Activated CD4-positive, alpha-beta memory T cell treated with anti-CD3 and anti-CD28 coated beads for 36 hours (primary cell): ENCODE measurements at places on chromosomes 2 and 18. TPM values are rescaled to one million over a fixed set of nuclear protein-coding genes. Genes with fewer than 3 reads are reported as not detected.

DNA sequence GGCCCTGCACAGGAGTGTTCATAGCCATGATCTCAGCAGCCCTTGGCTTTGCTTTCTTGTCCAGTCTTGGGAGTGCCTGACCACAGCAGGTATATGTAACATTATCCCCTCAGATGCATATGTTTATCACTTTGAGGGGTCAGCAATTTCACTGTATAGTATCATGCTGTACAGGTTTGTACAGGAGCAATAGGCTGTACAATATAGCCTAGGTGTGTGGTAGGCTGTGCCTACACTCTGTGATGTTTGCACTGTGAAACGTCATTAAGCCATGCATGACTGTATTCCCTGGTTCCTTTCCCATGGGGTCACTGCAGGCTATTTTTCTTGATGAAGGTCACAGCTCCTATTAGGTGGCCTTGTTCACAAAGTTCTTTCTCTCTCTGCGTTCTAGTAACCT is 4.7 kb upstream of the IL36G start:
- no peak for DNase-seq

DNA sequence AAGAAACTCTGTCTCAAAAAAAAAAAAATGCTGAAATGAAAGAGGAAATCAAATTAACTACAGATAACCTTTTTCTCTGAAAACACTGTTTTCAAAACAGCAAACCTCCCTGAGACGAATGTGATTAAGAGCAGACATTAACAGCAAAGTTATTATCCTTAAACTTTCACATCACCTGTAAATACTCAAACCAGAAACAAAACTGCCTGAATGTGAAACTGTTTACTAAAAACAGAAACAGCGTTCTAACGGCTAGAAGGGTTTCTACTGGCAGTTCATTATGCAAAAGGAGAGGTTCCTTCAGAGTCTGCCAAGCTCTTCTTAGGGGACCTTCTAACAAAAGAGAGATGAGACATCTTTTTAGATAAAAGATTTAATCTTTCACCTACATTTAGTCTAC is 45.9 kb downstream of the PNO1 start:
- no peak for DNase-seq

- DNase-seq: no peak
Observed at GRCh38 chr2:217220228-217221013, 360.6 kb upstream of the TNP1 start.

- DNase-seq: no peak
Observed at GRCh38 chr18:46867367-46868143, 49.8 kb downstream of the PIAS2 start.

DNA sequence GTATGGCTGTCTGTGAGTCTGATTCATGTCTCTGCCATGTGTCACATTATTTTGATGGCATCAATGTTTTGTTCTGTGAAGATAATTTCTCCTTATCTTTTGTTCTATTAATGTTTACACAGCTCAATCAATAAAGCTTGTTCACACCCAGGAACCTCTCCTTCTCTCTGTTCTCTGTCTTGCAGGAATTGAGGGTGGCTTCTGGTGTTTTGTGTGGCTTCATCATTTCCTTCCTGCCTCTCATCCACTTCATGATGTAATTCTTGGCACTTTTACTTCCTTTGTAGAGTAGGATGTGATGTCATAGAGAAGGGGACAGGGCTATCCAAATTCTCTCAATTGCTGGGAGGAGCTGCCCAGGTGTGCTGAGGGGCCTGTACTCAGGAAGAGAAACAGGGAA is 27.2 kb downstream of the ASXL3 start:
- no peak for DNase-seq

DNA sequence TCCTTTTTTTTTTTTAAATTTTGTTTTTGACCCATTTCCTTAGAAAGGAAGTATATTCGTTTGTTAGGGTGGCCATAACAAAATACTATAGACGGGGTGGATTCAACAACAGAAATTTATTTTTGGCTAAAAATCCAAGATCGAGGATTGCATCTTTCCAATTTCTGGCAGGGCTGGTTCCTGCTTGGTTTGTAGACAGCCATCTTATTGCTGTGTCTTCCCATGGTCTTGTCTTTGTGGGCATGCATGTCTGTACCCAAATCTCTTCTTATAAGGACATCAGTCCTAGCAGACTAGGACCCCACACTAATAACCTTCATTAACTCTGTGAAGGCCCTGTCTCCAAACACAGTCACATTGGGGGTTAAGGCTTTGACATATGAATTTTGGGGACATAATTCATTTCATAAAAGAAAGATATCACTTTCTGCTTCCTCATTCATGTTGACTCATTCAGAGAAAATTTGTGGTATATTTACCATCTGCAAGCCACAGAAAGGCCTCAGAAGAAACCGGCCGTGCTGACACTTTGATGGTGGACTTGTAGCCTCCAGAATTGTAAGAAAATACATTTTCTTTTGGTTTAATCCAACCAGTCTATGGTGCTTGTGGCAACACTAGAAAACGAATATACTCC is 262.1 kb downstream of the LPIN1 start:
- no peak for DNase-seq

DNA sequence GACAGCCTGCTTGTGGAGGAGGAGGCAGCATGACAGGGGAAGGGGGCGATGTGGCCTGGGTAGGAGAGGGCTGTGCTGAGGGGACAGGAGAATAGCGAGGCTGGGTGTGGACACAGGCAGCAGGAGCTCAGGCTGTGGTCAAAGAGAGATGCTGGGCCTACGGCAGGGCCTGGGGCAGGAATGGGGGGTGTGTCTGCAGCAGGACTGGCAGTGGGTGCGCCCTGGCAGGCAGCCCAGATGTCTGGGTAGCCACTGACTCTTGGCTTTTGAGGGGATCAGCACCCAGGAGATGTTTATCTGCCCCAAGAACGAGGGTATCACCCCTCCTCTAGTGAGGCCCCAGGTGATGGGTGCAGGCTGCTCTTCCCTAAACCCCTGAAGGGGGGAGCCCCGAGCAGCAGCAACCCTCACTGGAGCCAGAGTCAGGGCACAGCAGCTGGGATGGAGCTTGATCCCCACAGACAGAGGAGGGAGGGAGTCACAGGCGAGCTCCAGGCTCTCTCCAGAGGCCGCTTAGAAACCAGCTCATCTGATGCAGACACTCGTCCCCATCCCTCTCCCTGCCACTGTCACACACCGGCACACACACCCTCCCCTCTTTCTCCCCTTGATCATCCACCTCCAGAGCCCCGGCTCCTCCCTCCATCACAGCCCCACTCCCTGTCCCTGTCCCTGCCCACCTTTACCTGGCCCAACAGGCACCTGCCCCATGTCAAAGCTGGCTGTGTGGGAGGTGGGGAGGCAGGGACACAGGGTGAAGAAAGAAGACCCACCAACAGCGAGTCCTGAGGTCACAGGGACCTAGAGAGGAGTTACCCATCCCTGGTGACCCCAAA is 29.8 kb upstream of the TNS1 start:
- DNase-seq: no peak

The CCDC74A gene
- 7.0 TPM for total RNA-seq
